ENCODE measurements at places on chromosomes 4 and X.

GRCh38 chr4:155559915-155560314 is 106.7 kb upstream of the GUCY1A1 start:
- DNase-seq = no peak

DNA sequence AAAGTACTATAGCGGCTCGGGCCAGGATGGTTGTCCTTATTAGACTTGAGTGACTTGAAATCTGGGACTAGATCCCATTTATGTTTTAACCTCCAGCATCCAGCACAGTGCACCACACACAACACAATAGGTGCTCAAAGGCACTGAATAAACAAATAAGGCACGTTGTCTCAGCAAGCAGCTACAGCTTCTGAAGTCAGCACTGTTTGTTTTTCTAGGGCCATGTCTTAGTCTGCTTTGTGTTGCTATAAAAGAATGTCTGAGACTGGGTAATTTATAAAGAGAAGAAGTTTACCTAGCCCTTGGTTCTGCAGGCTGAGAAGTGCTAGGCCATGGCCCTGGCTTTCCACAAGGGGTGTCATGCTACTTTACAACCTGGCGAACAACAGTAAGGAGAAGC is 102.1 kb upstream of the LNX1 start:
- DNase-seq = no peak

DNA sequence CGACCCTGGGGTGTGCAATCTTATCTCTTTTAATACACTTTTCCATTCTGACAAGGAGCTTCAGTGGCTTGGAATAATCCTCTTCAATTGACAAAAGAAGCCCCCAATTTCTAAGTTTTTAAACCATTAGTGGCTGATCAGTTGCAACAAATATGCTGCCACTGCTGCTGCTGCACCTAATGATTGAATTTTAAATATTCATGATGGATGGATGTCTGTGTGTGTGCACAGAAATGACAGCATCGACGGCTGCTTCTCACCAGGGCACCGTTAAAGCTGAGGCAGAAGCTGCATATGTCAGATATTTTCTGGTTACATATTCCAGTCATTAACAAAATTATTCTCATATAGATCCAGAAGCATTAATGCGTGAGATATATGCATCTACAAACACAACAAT is 182.4 kb downstream of the MGST2 start:
- DNase-seq = no peak

DNA sequence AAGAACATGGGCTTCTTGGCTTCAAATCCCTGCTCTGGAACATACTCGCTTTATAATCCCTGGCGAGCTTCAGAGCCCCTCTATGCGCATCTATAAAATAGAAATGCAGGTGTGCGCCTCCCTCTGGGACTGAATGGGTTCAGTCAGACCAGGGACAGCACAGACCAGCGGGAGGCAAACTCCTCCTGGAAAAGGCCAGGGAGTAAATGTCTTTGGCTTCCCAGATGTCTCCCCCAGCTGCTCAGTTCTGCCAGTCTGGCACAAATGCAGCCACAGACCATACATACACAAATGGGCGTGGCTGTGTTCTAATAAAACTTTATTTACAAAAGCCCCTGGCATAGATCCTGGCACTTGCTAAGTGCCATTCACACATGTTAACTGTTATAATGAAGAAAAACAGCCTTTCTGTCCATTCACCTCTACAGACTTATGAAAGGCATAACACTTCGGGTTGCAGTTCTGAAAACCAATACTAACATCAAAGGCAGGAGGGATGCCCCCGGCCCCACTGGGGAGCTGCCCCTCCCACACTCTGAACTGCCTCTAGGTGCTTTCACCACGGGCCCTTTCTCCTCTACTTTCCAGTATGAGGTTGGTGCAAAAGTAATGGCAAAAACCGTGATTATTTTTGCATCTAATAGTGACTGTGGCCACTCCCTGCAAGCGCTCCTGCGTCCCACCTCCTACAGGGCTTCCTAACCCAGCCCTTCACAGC is 4.6 kb downstream of the JAKMIP1 start:
- DNase-seq = no peak

DNA sequence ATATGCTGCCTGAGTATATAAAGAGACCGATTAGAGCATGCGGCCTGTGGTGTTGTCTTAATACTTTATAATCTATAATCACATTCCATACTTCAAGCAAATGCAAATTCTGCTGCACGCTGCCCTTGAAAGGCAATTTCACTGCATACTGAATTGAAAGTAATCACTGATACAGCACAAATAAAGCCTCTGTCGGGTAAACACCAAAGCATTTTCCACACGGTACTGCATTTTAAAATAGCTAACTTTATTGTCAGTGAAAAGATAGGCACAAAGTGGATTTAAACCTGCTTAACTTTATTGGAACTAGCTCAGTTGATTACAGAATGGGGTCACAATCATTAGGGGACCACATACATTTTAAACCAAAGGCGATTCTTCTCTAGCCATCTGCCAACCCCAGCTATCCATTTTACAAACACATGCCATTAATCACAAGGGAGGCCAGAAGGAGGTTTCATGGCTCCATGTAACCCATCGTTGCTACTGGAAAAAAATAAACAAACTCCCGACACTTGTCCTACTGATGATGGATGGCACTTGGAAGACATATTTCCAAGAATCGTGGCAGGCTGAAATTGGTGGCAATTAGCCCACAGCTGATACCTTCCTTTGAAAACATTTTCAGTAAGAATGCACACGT is 65.9 kb downstream of the AMOT start:
- DNase-seq = no peak

- no peak for DNase-seq
These were observed 79.0 kb downstream of the NEUROG2 start for GRCh38 chr4:112436987-112437386.

GRCh38 chr4:165754664-165755063 is 118.4 kb upstream of the TLL1 start:
- no peak for DNase-seq

GRCh38 chr4:186258216-186258811 is 7.7 kb upstream of the F11 start:
- DNase-seq = no peak

DNA sequence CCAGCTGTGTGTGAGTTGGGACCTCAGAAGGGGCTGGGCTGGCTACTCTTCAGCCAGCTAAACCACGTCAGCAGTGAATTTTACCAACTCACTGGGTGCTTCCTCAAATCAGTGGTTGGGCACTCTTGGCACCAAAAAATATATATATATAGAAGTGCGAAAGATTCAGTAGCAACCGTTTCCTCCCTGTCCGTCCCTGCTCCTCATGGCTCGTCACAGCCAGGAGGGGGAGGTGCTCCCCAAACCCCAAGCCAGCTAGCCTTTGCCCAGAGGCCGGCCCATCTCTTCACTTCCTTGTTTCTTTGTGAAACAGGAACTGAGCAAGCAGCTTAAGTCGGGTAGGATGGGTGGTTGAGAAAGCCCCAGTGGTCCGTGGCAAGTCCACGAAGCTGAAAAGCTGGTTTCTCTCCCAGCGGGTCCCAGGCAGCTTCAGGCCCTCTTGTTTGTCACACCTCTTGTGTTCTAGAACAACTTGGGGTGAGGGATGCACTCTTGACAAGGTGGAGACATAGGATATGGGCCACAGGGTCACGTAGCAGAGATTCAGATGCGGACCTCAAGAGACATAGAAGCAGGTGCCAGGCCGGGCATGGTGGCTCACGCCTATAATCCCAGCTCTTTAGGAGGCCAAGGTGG is 6.8 kb upstream of the SASH3 start:
- DNase-seq = no peak

DNA sequence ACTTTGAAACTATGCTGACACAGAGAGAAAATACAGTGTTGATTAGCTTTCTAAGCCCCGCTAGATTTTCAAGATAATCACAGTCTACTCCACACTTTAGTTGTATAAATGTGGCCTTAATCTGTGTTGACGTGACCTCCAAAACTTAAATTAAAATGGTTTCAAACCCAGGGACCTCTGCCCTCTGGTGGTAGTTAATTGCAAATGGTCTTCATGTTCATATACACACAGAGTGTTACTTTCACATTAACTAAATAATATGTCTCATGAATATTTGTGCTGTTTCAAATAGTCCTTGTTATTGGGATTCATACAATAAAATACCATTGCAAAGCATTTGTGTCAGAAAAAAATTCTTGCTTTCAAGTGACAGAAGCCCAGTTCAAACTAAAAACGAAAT is 64.3 kb downstream of the TASL start:
- no peak for DNase-seq

DNA sequence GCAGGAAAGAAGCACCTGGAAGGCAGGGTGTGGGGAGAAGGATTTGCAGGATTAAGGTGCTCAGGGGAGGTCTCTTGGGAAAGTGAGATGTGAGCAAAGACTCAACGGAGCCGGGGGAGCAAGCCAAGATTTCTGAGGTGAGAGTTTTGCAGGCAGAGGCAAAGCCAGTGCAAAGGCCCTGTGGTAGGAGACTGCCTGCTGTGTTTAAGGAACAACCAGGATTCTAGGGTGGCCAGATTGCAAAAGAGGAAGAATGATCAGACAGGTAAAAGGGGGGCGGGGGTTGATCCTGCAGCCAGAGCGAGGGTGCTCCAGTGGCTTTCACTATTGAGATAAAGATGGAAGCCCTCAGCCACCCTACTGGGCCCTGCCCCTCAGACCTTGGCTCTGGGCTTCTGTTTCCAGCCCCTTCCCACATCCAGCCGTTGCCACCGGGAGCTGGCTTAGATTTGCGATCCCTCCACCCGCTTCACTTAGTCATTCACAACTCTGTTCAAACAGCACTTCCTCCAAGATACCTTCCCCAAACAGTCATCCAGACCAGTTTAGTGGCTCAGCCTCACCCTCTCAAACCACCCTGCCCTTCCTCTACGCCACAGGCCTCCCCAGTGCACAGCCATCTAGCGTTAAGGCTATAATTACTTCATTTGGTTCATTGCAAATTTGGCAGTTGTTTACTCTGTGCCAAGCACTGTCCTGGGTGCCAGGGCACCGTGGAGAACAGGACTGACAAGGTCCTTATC is 23.3 kb upstream of the BCOR start:
- no peak for DNase-seq
